Endodermal cell (in vitro differentiated cells): ENCODE measurements at places on chromosomes 7 and 10. TPM values are rescaled to one million over a fixed set of nuclear protein-coding genes. Genes with fewer than 3 reads are reported as not detected.
A peak's percentile ranks its signal among the peaks of the same experiment; 100 is the strongest.

The AZGP1 gene
- not detected in 2 replicates for total RNA-seq

The EGR2 gene
- 0.35 and 0.43 TPM in 2 replicates for total RNA-seq

The BICC1 gene
- total RNA-seq, result 0.23 to 0.34 TPM (median 0.27 TPM) in 3 replicates

The DKK1 gene
- 28.9 and 32.2 TPM in 2 replicates for total RNA-seq

The UCN3 gene
- not detected in 3 replicates for total RNA-seq

The FAM237B gene
- not detected in 3 replicates for total RNA-seq

The GIMAP5 gene
- total RNA-seq, result not detected in 3 replicates

The TRIM4 gene
- total RNA-seq, result 9.8 and 10.5 TPM in 2 replicates

The ASB4 gene
- total RNA-seq, result not detected in 3 replicates

- no peak overlapping the region for H3K4me3 ChIP-seq
- DNase-seq, result no peak
- no peaks in the 10 kb centered on the region for H3K27me3 ChIP-seq
- H3K4me1 ChIP-seq, result no peaks in the 10 kb centered on the region
Measured at GRCh38 chr10:10850214-10850613, 167.5 kb upstream of the CELF2 start.

DNA sequence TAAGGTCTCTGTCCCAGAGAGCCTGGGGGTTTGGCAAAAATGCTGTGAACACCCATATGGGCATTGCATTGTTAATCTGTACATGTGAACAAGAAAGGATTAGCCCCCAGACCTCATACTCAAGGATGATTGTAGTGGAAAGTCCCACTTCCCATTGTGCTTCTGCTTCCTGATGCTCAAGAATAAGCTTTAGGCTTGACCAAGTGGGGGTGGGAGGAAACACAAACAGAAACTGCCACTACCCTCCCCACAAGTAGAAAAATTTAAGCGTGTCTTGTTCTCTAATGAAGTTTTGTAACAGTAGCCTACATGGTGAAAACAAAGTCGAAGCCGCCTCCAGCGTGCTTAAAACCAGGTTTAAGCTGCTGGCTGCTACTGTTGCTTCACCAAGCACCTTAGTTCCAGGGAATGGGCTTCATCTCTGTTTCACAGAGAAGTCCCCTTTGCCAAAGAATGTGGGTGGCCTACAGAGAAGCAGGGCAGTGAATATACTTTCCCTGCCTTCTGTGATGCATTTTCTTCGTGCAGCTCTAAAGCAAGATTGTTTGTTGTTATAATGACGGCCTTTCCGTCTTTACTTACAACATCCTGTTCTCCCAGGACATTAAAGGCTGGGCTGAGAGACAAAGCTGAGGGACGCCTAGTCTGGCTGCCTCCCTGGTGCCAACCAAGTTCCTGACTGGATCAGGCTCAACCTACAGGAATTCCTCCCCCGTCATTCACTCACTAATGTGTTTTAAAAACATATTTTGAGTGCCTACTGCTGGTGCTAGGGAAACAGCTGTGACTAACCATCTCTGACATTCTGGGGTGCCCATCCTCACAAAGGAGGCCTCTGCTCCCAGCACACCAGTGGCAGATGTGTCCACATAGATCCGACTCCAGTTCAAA is 32.1 kb upstream of the CCSER2 start:
- peaks cover 8% of the 10 kb centered on the region for H3K4me1 ChIP-seq
- peak; percentile 52 for DNase-seq
- no peak overlapping the region for H3K27ac ChIP-seq

- no peak overlapping the region for H3K27ac ChIP-seq
- no peaks in the 10 kb centered on the region for H3K4me1 ChIP-seq
- no peak overlapping the region for H3K4me3 ChIP-seq
- no peaks in the 10 kb centered on the region for H3K36me3 ChIP-seq
- H3K27me3 ChIP-seq, result no peaks in the 10 kb centered on the region
- DNase-seq, result no peak
Measured at GRCh38 chr7:49125246-49125645, 200.9 kb downstream of the CDC14C start.

GRCh38 chr10:27344568-27345454 is 104.2 kb upstream of the ACBD5 start:
- H3K27me3 ChIP-seq, result no peaks in the 10 kb centered on the region
- H3K27ac ChIP-seq, result no peak overlapping the region
- no peaks in the 10 kb centered on the region for H3K36me3 ChIP-seq
- H3K4me1 ChIP-seq, result no peaks in the 10 kb centered on the region

DNA sequence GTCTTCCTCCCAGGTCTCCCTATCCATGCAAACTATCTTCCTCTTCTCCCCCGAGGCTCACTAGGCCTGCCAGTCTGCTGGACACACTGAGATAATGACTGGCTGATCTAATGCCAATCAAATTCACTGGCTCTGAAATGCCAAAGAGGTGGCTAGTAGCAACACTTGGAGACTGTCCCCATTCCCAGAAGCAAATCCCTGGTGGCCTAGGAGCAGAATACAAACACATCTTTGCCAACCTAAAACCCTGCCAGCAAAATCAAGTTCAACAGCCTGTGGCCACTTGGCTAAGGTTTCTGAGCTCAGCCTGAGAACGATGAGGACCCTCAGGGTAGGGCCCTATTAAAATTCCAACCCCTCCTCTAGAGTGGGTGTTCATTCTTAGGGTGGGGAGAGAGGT is 46.6 kb downstream of the SH3PXD2A start:
- no peak for DNase-seq
- H3K4me3 ChIP-seq, result no peak overlapping the region
- no peaks in the 10 kb centered on the region for H3K36me3 ChIP-seq
- H3K4me1 ChIP-seq, result no peaks in the 10 kb centered on the region
- no peak overlapping the region for H3K27ac ChIP-seq

GRCh38 chr10:100912013-100912604 is 654 bp upstream of the SLF2 start:
- peaks cover 25% of the 10 kb centered on the region for H3K4me1 ChIP-seq
- H3K36me3 ChIP-seq, result peaks cover 19% of the 10 kb centered on the region
- H3K4me3 ChIP-seq, result peak overlapping the region; percentile 92
- no peak for DNase-seq
- no peaks in the 10 kb centered on the region for H3K27me3 ChIP-seq
- peak overlapping the region; percentile 83 for H3K27ac ChIP-seq

DNA sequence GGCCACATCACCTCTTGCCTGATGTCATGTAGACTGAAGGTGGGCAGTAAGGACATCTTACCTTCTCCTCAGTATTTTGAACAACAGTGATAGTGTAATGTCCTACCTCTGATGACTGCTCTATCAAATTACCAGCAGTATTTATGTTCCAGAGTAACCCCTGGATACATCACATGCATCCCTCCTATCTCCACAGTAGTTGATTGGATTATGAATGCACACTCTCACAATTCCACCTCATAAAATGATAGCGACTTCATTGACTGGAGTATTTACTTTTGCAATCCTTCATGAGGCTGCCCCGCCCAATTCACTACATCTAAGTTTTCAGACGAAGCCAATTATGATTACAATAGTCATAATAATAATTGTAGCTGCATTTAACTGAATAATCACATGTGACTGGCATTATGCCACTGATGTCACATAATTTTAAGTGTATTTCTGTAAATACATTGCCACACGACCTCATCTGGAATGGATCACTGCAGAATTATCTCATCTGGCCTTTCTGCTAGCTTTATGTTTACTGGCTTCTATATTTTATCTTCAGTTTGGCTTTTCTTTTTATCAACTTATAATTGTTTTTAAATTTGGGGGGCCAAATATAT is 268.9 kb downstream of the SLC25A13 start:
- DNase-seq, result no peak
- H3K36me3 ChIP-seq, result no peaks in the 10 kb centered on the region
- no peak overlapping the region for H3K27ac ChIP-seq
- no peaks in the 10 kb centered on the region for H3K4me1 ChIP-seq

DNA sequence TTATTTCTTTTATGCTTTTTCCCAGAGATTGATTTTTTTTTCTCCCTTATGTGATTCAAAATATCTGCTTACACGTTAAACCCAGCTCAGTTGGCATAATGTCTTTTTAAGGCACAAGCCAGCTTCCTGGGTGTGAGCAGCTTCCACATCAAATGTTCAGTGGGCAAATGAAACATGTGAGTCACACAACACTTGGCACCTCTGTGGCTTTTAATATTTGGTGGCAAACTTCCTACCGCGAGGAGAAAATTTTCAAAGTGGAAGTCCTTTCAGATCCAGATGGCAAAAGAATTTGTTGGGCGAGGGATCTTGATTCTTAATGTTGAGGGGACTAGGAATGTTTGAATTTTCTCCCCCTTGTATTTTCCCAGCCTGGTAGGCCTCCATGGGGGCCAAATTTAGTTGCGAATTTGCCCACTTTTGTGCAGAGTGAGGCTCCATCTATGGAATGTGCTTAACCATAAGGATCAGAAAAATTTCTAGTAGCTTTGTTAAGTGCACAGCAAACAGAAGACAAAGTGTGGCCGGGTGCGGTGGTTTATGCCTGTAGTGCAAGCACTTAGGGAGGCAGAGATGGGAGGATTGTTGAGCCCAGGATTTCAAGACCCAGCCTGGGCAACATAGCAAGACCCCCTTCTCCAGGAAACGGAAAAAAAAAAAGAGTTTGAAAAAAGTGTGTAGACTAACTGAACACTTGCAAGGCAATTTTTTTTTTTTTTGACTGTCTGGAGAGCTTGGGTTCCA is 31.0 kb downstream of the CUX1 start:
- H3K4me1 ChIP-seq, result no peaks in the 10 kb centered on the region
- no peak for DNase-seq
- H3K36me3 ChIP-seq, result peaks cover 8% of the 10 kb centered on the region
- no peaks in the 10 kb centered on the region for H3K27me3 ChIP-seq

DNA sequence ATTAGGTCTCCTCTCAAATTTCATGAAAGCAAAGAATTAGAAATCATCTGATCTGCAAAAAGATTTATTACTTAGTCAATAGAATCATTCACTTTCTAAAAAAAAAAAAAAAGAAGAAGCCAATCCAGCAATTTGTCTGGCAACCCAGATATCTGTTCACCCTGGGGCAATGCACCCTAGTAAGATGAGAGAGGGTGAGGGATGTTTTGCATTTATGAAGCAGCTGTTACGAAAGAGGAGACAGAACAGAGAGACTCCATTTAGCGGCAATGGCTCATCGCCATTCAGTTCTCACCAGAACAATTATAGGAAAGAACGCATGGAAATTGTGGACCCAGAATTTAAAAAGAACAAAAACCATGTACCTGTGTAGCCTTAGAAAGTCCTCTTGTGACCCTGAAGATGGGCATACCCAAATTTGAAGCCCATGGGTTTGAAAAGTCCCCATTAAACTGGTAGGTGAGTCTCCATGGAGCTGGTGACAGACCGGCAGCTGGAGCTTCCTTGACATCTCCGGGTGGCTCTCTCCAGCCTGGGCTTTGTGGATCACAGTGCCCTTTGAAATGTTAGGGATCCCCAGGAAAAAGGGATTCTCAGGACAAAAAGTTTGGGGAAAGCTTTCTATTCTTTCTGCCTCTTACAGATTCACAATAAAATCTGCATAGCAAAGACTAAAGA is 45.5 kb upstream of the CCDC3 start:
- no peaks in the 10 kb centered on the region for H3K27me3 ChIP-seq
- H3K4me1 ChIP-seq, result no peaks in the 10 kb centered on the region
- H3K27ac ChIP-seq, result no peak overlapping the region
- H3K36me3 ChIP-seq, result no peaks in the 10 kb centered on the region

GRCh38 chr7:125606671-125607070 is 677.0 kb upstream of the POT1 start:
- no peak overlapping the region for H3K27ac ChIP-seq
- no peaks in the 10 kb centered on the region for H3K4me1 ChIP-seq
- no peaks in the 10 kb centered on the region for H3K27me3 ChIP-seq
- H3K36me3 ChIP-seq, result no peaks in the 10 kb centered on the region
- H3K4me3 ChIP-seq, result no peak overlapping the region
- DNase-seq, result no peak

DNA sequence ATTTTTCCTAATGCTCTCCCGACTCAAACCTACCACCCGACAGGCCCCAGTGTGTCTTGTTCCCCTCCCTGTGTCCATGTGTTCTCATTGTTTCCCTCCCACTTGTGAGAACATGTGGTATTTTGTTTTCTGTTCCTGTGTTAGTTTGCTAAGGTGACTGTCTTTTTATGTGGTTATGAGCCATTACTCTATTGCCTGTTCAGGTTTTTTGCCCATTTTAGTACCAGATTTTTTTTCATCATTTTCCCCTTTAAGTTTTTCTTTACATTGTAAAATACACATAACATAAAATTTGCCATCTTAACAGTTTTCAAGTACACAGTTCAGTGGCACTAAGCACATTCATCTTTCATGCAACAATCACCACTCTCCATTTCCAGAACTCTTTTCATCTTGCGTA is 133.5 kb downstream of the GPR158 start:
- H3K27ac ChIP-seq, result no peak overlapping the region
- H3K27me3 ChIP-seq, result no peaks in the 10 kb centered on the region
- H3K4me3 ChIP-seq, result no peak overlapping the region
- no peaks in the 10 kb centered on the region for H3K4me1 ChIP-seq
- no peak for DNase-seq

DNA sequence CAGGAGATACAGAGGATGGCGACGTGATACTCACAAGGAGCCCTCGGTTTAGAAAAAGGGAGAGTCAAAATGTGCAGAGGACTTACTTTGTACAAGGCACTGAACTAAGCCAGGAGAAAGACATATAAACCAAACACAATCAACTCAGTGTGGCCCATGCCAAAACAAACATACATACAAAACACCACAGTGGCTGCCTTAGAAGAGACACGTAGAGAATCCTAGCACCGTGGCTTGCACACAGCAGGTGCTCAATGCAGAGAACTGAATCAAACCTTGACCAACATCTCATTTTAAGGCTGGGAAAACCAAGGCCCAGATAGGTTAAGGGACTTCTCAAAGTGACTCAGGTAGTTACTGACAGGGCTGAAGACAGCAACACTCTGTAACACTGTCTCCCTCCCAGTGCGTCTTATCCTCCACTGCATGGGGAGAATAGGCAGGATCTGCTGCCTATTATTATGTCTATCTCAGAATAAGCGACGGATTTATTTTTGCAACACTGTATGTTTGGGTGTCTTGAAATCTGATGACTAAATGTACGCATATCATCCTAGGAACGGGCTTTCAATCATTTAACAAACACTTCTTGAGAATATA is 11.0 kb downstream of the SORBS1 start:
- no peaks in the 10 kb centered on the region for H3K36me3 ChIP-seq
- H3K4me1 ChIP-seq, result no peaks in the 10 kb centered on the region
- no peak for DNase-seq
- no peak overlapping the region for H3K4me3 ChIP-seq
- no peaks in the 10 kb centered on the region for H3K27me3 ChIP-seq
- H3K27ac ChIP-seq, result no peak overlapping the region

DNA sequence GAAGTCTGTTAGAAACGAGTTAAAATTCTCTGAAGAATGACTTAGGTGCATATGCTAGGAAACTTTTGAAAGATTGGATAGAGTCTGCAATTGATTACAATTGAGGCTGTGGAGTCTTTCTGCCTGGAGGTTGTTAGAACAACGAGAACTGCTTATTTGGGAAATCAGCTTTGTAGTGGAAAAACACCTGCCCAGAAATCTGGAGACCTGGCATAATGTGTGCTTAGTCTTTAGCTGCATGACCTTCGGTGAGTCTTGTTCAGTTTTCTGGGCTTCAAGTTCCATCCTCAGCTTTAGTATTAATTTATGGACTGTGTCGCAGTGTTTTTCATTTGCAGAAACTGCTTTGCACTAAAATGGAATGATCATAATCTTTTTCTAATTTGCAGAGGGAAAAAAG is 31.7 kb downstream of the CCNY start:
- peaks cover 6% of the 10 kb centered on the region for H3K4me1 ChIP-seq
- H3K36me3 ChIP-seq, result no peaks in the 10 kb centered on the region
- no peak overlapping the region for H3K27ac ChIP-seq
- no peak overlapping the region for H3K4me3 ChIP-seq

- H3K27me3 ChIP-seq, result no peaks in the 10 kb centered on the region
Measured at GRCh38 chr10:60863796-60864195, 80.2 kb downstream of the RHOBTB1 start.
